SJSA1 (cell line): ENCODE measurements at places on chromosomes 12 and 14. TPM values are rescaled to one million over a fixed set of nuclear protein-coding genes. Genes with fewer than 3 reads are reported as not detected.

SMARCC2 gene
- 20.9 and 33.4 TPM in 2 replicates for total RNA-seq

CATSPERB gene
- total RNA-seq, result not detected in 2 replicates

NFATC4 gene
- total RNA-seq, result 14.6 and 23.6 TPM in 2 replicates

HOXC12 gene
- total RNA-seq, result 8.6 and 11.0 TPM in 2 replicates

C12orf57 gene
- total RNA-seq, result 331 and 408 TPM in 2 replicates

ATG14 gene
- total RNA-seq, result 5.6 and 8.3 TPM in 2 replicates

ATP23 gene
- 275 and 410 TPM in 2 replicates for total RNA-seq

FOXN4 gene
- total RNA-seq, result not detected in 2 replicates

SERPINA12 gene
- total RNA-seq, result not detected in 2 replicates

HOXC4 gene
- total RNA-seq, result 1.4 and 2.2 TPM in 2 replicates

DNA sequence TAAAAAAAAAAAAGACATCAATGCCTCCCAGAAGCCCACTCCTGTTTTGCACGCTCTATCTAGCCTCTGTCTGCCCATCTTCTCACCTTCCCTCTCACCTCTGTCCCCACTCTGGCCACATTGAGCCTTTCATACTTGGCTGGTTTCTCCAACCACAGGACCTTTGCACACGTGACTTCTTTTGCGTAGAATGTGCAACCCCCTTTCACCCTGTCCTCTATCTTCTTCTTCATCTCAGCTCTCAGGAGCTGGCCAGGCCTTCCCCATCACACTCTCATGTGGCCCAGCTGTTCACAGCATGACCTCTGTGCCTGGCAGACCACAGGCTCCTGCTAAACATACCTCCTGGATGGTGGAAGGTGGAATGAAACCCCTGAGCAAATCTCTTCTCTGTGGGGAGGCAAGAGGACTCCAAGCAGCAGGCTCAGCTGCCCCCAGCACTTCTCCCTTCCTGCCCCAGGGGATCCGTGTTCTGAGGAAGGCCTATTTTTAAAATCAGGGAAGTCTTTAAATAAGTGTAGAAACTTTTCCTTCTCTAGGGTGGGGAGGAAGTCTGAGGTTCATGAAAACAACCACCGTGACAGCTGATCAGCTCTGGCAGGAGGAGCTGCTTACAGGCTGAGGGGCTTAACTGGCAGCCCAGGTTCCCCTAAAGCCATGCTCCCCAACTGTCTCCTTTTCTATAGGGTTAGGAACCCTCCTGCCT lies 11.6 kb downstream of the HVCN1 start:
- no peak for DNase-seq

DNA sequence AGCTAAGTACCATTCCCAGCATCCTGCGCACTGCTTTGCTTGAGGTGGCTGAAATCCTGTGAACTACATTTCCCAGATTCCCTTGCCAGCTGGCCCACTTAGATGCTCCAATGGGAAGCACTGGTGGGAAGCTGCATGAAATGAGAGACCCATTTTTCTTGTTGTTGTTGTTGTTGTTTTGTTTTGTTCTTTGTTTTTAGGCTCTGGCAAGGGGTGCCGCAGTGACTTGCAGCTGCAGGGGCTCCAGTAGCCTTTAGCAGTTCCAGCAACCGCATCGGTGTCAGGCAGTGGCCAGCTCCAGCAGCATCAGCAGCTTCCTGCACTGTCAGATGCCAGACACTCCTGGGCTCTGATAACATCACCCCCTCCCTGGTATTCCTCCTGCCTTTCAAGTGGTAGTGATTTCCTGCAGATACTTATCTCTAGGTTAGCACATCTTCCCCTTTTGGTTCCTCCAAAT lies 8.8 kb upstream of the EGLN3 start:
- DNase-seq, result no peak

DNA sequence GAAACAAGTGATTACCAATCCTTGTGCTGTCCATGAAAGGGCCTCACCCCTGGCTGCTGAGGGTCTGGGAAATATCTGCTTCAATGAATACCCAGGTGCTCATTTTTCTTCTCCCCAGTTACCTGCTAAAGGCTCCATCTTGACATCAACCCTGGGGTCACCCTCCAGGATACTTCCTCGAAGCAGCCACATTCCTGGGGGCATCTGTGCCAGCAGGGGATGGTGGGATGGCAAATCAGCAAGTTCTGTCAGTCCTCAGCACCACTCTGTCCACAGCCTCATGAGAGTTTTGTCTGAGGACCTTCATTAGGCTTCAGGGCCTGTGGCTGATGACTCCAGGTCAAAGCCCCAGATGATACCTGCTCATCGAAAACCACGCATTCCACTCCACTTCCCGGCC lies 124.8 kb downstream of the ZFP36L1 start:
- DNase-seq, result peak; percentile 18

DNA sequence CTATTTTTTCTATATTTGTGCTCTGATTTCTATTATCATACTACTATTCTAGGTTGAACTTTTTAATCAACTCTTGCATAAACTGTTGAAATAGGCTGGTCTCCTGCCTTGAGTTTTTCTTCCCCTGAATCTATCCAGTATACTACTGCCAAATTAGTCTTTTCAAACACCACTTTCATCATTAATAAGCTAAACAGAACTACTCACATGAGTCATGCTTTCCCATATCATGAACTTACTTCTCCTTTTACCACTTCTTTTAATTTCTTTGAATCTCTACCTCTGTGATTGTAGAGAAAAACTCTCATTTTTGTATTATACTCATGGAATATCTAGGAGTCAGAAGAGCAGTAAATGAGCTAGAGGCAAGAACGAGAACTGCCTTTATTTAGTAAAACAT lies 340.3 kb upstream of the PDE3A start:
- no peak for DNase-seq

GRCh38 chr12:94710933-94711332 lies 60.6 kb upstream of the TMCC3 start:
- no peak for DNase-seq

DNA sequence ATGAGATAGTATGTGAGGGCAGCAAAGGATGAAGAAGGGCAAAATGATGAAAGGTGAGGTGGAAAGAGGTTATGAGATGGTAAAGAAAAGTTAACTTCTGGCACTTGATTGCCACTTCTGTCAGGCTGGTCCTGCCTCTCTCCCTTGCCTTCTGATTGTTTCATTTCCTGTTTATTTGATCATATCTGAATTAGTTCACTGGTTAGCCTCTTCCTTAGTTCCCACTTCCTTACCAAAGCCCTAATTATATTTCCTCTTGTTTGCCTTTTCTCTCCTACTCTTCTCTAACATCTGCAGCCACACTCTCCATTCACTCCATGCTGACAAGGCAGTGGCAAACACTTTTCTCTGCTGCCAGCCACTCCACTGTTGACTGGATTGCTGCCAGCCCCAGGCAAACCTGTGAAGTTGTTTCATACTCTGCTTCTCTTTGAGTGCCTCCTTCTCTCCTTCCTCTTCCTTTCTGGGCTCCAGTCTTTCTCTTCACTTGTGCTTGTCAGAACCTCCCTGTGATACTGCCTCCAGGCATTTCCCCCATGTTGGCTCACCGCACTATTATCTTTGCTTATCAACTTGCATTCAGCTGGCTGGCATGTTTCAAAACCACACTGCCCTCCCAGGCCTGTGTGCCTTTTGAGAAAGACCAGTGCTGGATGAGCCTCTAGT lies 8.1 kb downstream of the PNP start:
- no peak for DNase-seq

GRCh38 chr12:46674129-46674528 lies 151.7 kb downstream of the SLC38A4 start:
- DNase-seq, result no peak

GRCh38 chr12:93197067-93197593 lies 180.6 kb upstream of the NUDT4 start:
- no peak for DNase-seq

- DNase-seq, result peak; percentile 33
Measured at GRCh38 chr12:93441081-93441616, 598 bp downstream of the UBE2N start.

DNA sequence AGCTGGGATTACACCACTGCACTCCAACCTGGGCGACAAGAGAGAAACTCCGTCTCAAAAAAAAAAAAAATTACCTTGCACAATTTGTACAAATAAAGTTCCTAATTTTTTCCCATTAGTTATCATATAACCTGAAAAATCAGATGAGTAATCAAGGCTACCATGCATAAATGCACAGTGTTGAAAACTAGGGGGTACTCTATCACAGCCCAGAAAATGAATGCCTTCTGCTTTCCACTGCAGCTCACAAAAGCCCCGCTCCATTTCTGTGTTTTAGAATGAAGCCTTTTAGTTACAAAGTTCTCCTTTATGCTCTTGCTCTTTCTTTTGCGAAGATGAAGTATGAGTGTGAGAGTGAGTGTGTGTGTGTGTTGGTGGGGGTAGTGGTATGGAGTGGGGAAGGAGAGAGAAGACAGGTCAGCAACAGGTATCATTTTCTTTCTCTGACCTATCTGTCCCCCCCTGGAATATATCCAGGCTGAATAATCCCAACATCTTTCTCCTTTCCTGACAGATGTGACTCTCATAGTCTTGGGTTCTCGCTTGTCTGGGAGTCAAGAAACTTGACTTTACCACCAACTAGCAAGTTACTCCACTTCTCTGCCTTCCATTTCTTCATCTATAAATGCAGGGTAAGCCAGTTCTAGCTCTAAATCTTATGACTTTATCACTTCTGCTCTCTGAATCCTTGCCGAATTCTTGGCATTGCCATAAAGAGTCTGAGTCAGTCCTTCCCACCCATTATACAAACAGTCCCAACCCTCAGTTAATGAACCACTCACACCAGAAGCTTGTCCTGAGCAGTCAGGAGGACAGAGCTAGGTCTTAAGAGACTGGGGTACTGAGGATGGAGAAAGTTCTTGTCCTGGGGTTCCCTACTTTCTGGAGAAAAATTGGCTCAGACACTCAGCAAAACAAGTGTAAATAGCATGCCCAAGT lies 16.1 kb downstream of the BIN2 start:
- peak; percentile 59 for DNase-seq

DNA sequence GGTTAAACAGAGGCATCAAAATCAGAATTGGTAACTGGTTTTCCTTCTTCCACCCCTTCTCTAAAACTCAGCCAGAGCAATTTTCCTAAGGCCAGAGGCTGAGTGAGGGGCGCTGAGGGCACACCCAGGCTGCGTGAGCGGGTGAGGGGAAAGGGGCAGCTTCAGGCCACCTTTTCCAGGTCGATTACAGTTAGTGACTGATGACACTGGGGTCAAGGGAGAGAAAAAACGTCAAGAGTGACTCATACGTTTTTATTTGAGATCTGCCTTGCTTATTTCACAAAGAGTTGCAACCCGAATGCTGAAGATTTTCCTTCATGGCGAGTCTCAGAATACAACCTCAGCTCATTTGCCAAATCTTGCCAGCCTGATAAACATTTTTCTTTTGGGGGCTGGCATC lies 46.7 kb upstream of the EVL start:
- DNase-seq, result no peak

DNA sequence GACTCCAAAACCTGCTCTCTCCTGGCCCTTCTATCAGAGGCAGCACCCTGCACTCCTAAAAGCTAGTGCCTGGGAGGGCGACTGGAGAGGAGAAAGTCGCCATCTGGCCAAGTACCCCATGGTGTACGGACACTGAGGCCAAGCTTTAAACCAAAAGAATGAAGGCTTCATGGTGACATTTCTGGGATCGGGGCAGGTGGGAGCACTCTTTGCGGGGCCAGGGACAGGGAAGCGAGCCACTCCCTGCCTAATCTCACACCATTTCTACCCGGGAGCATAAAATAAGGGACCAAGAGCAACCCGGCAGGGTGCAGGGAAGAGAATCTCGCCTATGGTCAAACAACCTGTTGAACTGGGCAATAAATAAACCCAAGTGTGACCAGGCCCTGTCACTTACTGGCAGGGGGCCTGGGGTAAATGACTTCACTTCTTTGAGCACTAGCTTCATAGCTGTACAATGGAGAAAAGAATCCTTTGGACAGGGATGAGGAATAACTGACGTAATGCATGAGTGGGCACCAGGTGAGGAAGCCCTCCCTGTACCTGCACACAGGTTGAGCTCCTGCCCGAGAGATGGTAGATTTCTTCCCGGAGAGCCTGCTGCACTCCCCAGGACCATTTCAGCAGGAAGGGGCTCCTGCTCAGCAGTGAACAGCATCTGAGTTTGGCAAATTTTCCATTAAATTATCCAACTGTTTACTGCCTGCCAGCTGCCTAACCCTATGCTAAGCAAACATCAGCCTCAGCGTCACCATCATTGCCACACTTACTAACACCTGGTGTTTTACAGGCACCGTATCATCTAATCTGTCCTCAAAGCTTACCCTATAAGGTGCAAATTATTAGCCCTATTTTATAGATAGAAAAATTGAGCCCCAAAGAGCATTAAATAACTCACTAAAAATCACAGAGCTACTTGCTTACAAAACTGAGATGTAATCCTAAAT lies 2.0 kb downstream of the SERPINA1 start:
- no peak for DNase-seq

- DNase-seq, result no peak
Measured at GRCh38 chr12:66144791-66145754, 14.5 kb upstream of the LLPH start.

- no peak for DNase-seq
Measured at GRCh38 chr12:92753976-92754885, 51.4 kb downstream of the PLEKHG7 start.

GRCh38 chr14:74083784-74084276 lies 423 bp downstream of the ALDH6A1 start:
- DNase-seq, result no peak

GRCh38 chr14:105144026-105144665 lies 24.4 kb downstream of the JAG2 start:
- no peak for DNase-seq

- no peak for DNase-seq
Measured at GRCh38 chr14:25485381-25485780, 435.4 kb upstream of the STXBP6 start.

- no peak for DNase-seq
Measured at GRCh38 chr12:124352839-124353238, 57.9 kb downstream of the RFLNA start.

GRCh38 chr12:108129017-108129812 lies at the start of gene WSCD2:
WSCD2 (plus strand) TSS chr12:108129288; CDS start chr12:108195833, 66,545 bp downstream.
- DNase-seq, result peak; percentile 7

- no peak for DNase-seq
Measured at GRCh38 chr14:24172261-24172860, 481 bp downstream of the REC8 start.

DNA sequence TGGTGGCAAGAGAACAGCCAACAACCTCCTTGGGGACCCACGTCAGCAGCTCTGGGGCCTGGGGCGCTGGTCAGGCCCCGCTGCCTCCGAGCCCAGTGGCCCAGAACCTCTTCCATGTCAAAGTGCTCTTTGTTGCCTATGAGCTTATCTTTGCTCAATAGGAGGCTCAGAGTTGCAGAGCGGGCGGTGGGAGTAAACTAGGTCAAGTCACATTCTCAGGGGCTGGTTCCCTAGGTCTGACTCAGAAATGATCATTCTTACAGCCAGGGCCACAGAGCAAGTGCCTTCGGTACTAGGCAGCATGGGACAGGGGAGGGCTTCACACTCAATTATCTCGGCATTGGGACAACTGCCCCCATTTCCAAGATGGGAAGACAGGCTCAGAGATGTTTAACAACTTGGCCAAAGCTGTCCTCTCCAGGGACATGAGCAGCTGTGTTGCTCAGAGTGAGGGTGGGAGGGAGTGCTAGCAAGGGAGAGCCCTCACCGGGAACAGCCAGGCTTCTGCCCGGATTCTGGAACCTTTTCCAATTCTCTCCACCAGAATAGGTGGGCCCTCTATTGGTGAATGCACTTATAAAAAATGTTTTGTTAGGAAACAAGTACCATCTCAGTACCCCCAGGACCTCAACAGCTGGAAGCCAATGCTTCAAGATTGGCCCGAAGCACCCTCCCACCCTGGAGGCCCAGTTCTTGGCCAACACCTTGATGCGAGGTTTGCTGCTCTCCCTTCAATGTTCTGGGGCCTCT lies 11.9 kb downstream of the SLC25A29 start:
- DNase-seq, result no peak
